Activated T-cell treated with anti-CD3 and anti-CD28 coated beads, Interleukin-2, amount 50 U/mL, for 72 hours (primary cell): ENCODE measurements at places on chromosomes 6 and 20.

DNA sequence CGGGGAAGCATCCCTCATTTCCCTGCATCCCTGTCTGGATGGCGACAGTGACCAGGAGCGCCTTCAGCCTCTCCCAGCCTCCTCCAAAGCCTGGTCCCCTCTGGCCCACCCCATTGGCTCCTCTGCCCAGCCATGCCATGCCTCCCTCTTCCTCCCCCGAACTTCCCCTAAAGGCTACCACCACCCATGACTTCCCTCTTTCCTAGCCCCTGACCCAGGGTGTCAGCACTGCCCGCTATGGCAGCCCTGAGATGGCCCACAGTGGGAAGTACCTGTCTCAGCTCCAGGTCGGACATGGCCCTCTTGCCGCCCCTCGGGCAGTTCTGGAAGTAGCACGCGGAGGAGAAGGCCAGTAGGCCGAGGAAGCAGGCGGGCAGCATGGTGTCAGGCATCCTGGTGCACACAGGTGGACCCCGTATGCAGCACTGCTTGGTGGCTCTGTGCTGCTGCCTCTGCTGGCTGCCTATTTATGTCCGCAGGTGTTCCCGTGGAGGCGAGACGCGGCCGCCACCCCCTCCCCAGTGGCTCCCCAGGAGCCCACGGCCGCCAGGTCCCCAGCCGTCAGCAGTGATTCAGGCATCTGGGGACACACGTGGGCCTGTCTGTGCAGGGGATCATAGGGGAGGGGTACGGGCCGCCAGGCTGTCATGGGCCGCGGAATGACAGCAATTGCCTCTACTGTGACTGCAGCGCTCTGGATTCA lies at the start of gene AVP:
Gene AVP, minus strand, starts transcription at position 442 of the 703 bp plus-strand sequence. Its CDS starts 50 bp downstream, at position 392.
- DNase-seq, result no peak

DNA sequence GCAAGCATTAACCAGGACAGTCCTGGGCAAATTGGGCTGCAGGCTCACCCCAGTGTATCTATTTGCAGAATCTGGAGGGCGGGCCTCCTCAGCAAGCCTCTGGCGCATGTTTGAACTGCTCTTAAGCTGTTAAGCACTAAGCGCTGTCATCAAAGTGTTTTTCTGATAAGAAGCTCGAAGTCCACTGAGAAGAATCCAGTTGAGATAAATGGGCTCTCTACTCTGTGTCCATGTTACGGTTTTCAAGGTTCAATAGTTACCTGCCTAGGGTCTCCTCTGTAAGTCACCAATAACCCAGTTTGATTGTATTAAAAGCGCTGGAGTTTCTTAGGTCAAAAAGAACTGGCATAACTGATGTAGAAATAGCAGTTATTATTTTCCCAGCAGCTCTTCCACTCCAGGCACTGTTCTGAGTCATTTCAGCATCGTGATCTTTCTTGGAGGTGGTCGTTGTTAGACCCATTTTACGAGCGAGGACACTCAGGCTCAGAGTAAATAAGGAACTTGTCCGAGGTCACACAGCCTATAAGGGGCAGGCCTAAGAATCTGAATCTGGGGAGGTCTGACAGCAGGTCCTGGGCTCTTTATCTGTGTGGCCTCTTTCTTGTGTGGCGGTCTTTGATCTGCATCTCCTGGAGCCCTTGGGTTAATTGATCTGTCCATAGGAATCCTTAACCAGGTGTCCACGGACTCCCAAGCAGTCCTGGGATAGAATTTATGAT lies 207.4 kb upstream of the ZNF217 start:
- DNase-seq, result no peak

GRCh38 chr6:87798393-87799278 lies 96.6 kb upstream of the AKIRIN2 start:
- no peak for DNase-seq

GRCh38 chr6:150987855-150988464 lies 122.5 kb downstream of the MTHFD1L start:
- DNase-seq, result no peak

DNA sequence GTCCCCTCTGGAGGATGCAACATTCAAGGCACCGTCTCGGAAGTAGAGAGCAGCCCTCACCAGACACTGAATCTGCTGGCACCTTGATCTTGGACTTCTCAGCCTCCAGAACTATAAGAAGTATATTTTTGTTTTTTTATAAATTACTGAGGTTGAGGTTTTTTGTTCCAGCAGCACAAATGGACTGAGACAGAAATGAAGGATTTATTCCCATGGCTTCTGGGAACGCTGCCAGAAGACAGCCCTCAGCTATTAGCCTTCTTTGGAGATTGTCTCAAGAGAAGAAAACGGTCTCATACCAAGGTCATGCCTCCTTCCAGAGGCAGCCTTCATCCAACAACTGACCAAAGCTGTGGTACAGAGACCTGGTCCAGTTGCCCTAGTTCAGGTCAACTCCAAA lies 85.4 kb downstream of the CHMP4B start:
- no peak for DNase-seq

- DNase-seq, result no peak
These were observed 581.6 kb downstream of the HAO1 start for GRCh38 chr20:7358670-7359069.

GRCh38 chr6:162379757-162380409 lies 347.7 kb downstream of the PRKN start:
- DNase-seq, result no peak

- no peak for DNase-seq
These were observed 84.7 kb downstream of the TASP1 start for GRCh38 chr20:13554076-13554475.

GRCh38 chr6:116385921-116386320 lies 15.2 kb downstream of the DSE start:
- no peak for DNase-seq
